ENCODE measurements at places on chromosomes 13 and 19. TPM values are rescaled to one million over a fixed set of nuclear protein-coding genes. Genes with fewer than 3 reads are reported as not detected.

- DNase-seq: no peak
These were observed 95.6 kb downstream of the FAM216B start for GRCh38 chr13:42876887-42877545.

The SEMA6B gene
- polyA plus RNA-seq: 1.7 TPM

GRCh38 chr19:51439021-51439465, 19.2 kb downstream of the SIGLEC8 start:
- DNase-seq: no peak

- DNase-seq: no peak
These were observed 29.2 kb upstream of the PEPD start for GRCh38 chr19:33550768-33551167.

The KLK15 gene
- not detected for polyA plus RNA-seq

- no peak for DNase-seq
These were observed 2651.1 kb upstream of the PCDH20 start for GRCh38 chr13:64066711-64067110.

The DACT3 gene
- polyA plus RNA-seq: 26.3 TPM

DNA sequence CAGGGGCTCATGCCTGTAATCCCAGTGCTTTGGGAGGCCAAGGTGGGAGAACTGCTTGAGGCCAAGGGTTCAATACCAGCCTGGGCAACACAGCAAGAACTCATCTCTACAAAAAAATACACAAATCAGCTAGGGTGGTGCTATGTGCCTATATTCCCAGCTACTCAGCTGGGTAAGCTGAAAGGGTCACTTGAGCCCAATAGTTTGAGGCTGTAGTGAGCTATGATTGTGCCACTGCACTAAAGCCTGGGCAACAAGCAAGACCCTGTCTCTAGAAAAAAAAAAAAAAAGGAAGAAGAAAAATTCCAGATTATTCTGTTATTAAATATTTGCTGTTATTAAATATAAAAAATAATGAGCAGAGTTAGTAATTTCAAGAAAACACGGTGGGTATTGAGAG, 131.1 kb downstream of the RGCC start:
- no peak for DNase-seq

DNA sequence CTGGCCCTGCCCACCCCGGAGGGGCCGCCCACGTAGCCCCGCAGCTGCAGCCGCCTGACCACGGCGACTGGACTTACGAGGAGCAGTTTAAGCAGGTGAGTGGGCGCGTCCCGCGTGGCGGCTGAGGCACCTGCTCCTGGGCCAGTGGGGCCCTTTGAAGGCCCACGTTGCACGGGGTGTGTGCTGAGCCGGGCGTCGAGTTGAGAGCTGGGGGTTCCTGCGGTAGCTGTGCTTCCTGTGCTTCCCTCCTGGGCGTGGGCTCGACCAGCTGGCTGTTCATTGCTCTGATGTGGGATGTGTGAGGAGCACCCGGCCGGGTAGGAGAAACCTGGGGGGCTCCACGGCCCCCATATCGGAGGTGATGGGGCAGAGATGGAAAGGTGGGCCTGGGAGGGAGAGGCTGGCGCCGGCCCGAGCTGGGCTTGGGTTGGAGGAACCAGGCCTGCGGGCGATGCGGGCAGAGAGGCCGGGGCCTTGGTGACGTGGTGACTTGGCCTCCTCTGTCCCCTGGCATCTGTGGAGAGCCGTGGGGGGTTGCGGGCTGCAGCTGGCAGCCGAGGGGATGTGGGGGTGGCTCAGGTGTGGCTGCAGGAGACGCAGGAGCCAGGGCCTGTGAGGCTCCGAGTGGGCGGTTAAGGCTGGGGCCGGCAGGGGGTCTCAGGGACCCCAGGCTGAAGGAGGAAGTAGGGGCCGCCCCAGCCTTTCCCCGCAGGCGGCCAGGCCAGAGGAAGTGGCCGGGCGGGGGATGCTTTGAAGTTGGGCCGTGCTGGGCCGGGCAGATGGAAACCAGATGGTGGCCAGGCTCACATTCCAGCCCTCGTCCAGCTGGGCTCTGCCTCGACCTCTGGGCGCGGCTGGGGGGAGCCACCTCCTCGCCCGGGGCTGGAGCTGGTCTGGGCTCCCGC, 7.1 kb downstream of the ARID3A start:
- DNase-seq: no peak

GRCh38 chr19:11261971-11262839, at the start of gene DOCK6:
Gene DOCK6, minus strand, starts transcription at chr19:11262524. Its CDS starts 84 bp downstream, at chr19:11262440.
- DNase-seq: no peak

- no peak for DNase-seq
These were observed 36.5 kb downstream of the KL start for GRCh38 chr13:33052506-33053280.

The FCAR gene
- polyA plus RNA-seq: 0.24 TPM

The PSMD8 gene
- polyA plus RNA-seq: 161 TPM

DNA sequence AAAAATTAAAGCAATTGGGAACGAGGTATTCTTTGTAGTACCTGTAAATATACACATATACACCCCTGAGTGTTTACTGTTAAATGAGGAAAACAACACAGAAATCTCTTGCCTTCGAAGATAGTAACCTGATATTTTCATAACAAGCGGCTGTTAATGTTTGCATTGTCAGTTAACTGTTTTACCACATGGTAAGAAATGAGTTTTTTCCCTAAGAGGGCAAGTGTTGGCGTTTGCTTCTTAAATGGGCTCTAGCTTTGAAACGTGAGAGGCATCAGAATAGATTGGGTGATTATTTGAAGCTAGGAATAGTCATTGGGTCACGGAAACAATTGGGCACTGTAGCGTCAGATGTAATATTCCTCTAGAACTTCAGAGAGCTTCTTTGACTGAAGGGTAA, 22.0 kb upstream of the UPF3A start:
- DNase-seq: no peak

Data from right renal cortex interstitium (tissue), 3 donors.